Activated T-helper 1 cell treated with Interleukin-2 at 50 U/mL for 16 hours (primary cell): ENCODE measurements at places on chromosomes 3 and 15.

DNA sequence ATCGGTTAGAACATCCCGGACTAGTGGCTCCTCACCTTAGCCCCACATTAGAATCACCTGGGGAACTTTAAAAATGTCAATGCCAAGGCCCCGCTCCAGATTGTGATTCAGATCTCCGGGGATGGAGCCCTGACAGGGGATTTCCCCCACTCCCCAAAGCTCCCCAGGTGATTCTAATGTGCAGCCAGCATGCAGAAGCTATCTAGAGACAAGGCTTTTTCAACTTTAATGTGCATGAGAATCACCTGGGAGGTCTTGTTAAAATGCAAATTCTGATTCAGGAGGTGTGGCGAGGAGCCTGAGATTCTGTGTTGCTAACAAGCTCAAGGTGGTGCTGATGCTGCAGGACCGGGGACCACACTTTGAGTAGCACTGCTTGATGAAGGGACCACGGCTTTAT lies 156.7 kb downstream of the RAB11A start:
- DNase-seq: no peak

DNA sequence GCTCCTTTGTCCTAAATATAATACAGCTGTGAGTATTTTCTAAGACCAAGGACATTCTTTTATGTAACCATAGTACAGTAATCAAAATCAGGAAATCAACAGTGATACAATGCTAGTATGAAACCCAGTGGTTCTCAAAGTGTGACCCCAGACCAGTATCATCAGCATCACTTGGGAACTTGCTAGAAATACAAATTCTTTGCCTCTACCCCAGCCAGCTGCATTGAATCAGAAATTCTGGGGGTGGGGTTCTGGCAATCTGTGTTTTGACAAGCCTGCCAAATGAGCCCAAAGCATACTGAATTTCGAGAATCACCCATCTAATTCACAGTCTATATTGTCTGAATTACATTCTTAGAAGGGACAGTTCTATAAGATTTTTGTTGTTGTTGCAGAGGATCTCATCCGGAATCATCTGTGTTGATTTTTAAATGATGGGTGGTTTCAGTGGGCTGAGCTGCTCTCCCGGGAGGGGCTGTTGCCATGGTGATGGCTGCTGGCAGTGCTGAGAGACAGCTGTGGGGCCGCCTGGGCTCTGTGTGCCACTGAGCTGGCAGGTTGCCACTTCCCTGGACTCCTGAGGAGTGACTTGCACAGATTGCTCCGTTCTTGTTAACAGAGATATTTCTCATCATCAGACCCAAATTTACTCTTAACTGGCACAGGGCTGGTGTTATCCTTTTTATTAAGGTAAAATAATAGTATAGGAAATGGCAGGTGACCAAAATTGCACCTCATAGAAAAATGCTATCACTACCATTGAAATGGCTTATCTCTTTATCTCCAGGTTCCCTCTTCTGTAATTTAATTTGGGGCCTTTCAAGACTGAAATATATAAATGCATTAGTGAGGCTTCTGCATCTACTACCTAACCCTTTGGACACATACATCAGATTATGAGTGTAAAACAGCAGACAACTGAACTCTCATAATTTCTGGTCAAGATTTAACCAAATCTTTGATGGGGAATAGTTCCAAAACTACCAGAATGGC lies 56.5 kb downstream of the NEK11 start:
- no peak for DNase-seq

- no peak for DNase-seq
Observed at GRCh38 chr3:197427021-197427420, 128.6 kb upstream of the DLG1 start.

DNA sequence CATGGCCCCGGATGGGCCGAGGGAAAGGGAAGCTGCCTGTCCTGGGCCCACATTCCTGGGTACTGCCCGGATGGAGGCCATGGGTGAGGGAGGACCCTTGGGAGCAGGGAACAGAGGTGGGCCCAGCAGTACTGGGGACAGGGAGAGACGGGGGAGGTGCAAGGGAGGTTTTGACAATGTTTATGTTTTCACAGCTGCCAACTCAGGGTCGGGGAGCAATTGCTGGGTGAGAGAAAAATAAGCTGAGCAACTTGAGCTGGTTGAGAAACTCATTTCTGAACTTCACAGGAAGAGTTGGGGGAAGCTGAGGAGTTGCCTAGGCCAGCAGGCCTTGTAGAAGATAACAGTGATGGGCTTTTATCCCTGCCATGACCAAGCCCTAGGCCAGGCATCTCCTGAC lies 11.1 kb upstream of the TSPAN3 start:
- DNase-seq: no peak

DNA sequence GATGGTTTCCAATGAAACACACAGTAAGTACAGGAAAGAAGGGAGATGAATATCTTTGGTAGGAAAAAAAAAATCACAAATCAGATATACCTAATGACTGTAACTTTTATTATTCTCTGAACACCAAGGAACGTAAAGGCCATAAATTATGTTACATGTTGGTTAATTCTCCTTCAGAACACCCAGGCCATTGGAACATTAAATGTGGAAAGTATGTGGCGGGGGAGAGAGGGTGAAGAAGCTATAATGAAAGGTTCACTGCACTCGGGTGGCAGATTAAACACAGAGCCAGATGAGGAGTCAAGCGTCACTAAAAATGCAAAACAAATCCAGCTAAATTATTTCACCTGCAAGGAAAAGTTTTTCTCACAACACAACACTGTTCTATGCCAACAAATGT lies 193.8 kb downstream of the FHIT start:
- DNase-seq: no peak

GRCh38 chr3:121747976-121748375 lies 1.6 kb downstream of the GOLGB1 start:
- no peak for DNase-seq

GRCh38 chr15:99631255-99631654 lies 65.5 kb downstream of the MEF2A start:
- no peak for DNase-seq

DNA sequence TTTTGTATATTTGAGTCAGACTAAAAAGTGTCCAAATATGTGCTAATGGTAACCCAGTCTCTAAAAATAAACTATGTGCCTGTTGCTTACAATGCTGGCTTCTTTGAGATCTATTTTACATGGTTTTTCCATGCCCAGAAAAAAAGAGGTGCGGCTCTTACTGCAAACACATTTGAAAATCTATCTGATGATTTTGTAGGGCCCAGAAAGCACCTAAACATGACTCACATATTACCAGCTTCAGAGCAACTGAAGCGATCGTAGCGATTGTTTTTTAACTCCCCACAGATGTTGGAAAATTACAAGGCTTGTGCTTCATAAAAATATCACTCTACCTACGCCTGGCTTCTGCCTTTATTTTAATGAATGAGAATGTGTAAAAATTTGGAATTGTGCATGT lies 53.5 kb downstream of the SUCNR1 start:
- DNase-seq: no peak

DNA sequence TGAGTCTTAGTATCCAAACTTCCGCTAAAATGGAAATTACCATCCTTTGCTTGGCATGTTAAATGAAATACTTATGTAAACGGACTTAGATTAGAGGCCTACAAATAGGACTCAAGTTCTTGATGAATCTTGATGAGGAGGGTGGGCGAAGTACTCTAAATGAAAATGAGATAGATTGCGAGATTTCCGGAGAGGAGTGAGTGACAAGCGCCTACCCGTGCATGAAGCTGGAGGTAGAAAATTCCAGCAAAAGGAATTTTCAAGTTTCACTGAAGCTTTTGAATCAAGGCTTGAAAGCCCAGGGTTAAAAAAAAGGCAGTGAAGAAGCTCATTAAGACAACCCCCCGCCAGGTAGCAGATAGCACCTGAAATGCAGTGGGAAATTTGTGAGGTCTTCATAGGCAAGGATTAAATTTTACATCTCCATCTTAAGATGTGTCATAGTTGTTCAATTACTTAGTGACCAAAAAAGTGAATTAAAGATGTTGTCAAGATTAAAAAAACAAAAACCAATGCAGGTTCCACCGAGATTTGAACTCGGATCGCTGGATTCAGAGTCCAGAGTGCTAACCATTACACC lies 655 bp upstream of the RAB11A start:
- no peak for DNase-seq

DNA sequence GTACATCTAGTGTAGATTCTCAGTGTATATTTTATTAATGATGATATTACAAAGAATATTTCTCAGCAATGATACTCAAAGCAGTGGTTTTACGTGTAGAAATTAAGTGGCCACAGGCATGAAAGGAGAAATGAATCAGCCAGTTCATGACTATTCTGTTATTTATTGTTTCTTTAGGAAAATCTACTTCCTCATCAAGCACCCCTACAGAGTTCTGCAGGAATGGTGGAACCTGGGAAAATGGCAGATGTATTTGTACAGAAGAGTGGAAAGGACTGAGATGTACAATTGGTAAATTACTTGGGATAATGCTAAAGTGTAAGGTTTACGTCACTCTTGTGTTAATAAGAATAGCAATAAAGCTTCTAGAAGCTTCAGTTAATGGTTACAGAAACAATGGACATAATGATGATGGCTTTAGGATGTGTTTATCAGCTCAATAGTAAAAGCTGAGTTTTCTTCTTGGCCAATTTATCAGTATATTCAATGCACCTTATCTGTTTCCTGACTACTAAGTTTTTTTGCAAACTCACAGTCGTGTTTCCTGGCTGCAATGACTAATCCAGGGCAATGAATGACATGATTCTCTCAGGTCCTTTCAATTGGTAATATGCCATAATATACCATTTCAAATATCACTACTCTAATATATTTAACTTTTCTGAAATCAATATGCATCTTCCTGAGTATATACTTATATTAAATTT lies 20.2 kb downstream of the ADGRG7 start:
- no peak for DNase-seq

GRCh38 chr3:126982126-126982470 lies 817 bp upstream of the PLXNA1 start:
- DNase-seq: peak; percentile 42

GRCh38 chr15:48285329-48286214 lies 45.7 kb upstream of the DUT start:
- no peak for DNase-seq

DNA sequence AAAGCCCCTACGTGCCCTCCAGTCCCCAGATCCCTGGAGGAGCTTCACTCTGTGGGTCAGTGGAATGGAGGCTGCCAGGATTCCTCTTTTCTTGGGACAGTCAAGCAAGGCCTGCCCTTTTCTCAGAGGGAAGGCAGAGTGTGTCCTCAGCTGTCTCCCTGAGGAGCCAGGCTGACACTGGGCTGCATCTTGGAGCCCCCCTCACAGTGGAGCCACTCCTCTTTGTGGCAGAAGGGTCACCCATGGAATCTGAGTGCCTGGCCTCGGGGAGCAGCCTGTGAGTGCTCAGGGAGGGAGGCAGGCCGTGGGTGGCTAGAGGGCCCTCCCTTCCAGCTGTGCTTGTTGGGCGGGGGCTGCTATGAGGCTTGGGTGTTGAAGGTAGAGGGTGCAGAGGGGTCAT lies 41.2 kb downstream of the BOC start:
- DNase-seq: no peak

- no peak for DNase-seq
Observed at GRCh38 chr15:68518785-68519430, 59.9 kb upstream of the CORO2B start.

- DNase-seq: no peak
Observed at GRCh38 chr15:51074926-51075325, 19.8 kb downstream of the TNFAIP8L3 start.

DNA sequence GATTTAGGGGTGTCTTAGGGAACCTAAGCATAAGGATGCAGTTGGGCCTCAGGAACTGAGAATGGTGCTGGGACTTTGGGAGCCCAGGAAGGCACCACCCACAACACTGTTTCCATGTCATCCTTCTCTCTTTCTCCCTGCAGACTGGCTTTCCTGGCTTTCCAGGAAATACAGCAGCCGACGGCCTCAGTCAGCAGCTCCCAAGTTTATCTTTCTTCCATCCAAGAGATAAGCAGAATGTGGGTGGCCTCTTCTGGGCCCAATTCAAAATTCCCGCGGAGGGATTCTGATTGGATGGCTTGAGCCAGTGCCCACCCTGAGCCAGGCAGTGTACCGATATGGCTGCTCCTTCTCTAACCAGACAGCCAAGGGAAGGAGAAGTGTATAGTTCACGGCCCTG lies 4.5 kb upstream of the CLN6 start:
- DNase-seq: no peak

GRCh38 chr3:192905980-192906678 lies 11.5 kb downstream of the MB21D2 start:
- DNase-seq: no peak
